ENCODE measurements at places on chromosomes 4 and X.

GRCh38 chrX:35016051-35016450 lies 73.5 kb downstream of the FAM47B start:
- DNase-seq: no peak

GRCh38 chr4:22486276-22486675 lies 29.6 kb downstream of the ADGRA3 start:
- no peak for DNase-seq

- DNase-seq: no peak
Measured at GRCh38 chr4:114857831-114858230, 255.6 kb downstream of the NDST4 start.

GRCh38 chr4:77905651-77906263 lies 43.1 kb downstream of the MRPL1 start:
- DNase-seq: no peak

GRCh38 chr4:164701665-164702064 lies 52.3 kb upstream of the SMIM31 start:
- no peak for DNase-seq

GRCh38 chr4:98515470-98515809 lies 143.0 kb downstream of the TSPAN5 start:
- no peak for DNase-seq

- no peak for DNase-seq
Measured at GRCh38 chr4:129900430-129900953, 804.5 kb downstream of the C4orf33 start.

DNA sequence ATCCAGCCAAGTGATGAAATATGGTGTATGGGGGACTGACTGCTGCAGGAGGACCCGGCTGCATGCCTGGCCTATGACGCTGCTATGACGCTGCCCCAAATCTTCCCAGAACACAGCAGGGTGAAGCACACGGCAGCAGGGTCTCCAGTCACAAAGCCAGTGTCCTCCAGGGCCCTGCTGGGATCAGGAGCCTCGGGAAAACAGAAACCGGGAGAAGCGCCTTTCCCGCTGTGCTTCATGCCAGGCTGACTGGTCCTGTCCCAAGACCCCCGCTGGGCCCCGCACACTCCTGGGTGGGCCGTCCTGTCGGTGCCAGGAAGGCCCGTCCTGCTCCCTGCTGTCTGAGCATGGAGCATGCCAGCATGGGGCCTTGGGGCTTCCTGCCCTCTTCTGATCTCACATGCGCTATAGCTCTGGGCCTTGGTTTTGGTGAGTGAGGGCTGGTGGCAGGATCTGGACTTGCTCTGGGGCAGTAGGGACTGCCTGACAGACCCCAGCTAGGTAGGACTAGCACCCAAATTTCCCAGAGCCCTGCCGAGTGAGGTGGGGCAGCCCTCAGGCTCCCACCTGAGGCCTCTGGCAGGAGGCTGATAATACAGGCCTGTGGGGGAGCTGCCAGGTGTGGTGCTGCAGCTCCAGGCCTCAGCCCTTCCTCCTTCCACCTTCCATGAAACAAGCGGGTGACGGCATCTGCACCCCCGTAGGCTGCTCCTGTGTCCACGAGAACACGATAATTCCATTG lies 64.0 kb downstream of the ACOX3 start:
- no peak for DNase-seq

GRCh38 chr4:83830138-83830888 lies 294.4 kb downstream of the GPAT3 start:
- DNase-seq: no peak

DNA sequence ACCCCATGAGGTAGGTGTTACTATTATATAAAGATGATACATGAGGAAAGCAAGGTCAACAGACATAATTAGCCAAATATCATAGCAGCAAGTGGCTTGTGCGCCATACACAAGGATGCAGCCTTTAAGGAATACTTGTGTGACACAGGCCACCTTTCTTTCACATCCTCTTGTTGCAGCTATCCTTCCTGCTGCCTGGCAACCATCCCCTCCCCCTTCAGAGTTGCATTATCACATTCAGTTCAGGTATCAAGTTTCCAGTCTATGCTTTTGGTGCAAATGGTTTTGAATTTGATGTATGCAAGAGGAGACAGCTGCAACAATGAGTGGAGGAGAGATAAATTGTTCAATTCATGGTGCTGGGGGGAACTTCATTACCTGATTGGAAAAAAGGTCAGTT lies 6.4 kb downstream of the ZCCHC18 start:
- DNase-seq: no peak

- peak; percentile 25 for DNase-seq
Measured at GRCh38 chr4:184792950-184793555, 32.7 kb downstream of the ACSL1 start.

DNA sequence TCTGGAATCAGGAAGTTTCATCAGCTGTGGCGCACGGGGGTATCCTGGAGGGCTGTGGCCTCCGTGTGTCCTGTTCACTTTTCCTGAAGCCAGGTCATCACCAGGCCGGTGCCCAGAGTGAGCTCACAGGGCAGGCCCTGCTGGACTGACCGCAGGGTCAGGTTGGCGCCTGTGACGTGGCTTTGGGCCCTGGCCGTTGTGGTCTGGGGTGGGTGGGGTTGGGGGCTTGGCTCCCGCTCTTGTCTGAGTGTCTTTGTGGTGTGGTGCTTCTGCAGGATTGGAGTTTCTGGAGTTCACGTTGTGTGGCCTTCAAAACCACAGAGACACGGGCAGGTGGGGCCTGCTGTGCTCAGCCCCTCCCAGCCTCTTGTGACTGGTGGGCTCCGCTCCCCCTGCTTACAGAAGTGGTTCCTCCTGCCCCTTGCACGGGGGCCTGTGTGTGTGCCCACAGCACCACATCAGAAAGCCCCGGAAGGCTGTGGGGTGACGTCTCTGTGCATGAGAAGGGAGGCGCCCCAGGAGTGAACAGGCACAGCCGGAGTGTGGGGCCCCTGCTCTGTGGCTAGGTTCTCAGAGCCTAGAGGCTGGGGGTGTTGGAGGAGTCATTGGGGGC lies 9.5 kb downstream of the RGS12 start:
- peak; percentile 43 for DNase-seq

- DNase-seq: no peak
Measured at GRCh38 chr4:67080046-67080557, 465.2 kb downstream of the CENPC start.

DNA sequence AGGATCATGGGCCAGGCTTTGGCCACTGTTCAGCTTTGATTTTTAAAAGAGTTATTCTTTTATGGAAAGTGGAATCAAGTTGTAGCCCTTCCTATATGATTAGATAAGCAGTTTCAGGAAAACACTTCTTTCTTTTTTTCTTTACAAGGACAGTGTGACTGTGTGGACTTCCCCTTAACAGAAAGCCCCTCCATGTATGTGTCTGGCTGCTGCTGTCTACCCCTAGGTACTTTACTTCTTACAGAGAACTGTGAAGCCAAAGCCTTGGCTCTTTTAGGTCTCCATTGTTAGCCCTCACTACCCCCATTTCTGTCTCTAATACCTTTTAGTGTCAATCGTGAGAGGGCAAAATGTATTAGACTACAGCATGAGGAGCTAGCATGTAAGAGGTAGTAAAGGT lies 19.1 kb downstream of the VSIG1 start:
- no peak for DNase-seq

GRCh38 chr4:166675411-166675810 lies 558.9 kb downstream of the SPOCK3 start:
- DNase-seq: no peak

DNA sequence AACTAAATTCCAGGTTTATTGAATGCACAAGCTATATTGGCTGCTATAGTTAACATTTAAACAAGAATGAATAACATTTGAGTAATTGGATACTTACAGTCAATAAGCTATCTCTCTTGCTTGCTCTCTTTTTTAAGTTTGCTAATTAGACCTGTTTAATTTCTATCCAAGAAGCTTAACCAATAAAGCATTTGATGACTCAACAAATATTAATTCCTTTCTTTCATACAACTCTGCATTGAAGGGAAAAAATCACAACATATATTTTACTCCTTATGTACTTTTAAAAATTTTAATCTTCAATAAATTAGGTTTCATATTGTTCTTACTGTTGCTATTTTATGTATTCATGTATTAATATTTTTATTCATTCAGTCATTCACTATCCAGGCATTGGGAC lies 1552.6 kb upstream of the ADGRL3 start:
- no peak for DNase-seq

DNA sequence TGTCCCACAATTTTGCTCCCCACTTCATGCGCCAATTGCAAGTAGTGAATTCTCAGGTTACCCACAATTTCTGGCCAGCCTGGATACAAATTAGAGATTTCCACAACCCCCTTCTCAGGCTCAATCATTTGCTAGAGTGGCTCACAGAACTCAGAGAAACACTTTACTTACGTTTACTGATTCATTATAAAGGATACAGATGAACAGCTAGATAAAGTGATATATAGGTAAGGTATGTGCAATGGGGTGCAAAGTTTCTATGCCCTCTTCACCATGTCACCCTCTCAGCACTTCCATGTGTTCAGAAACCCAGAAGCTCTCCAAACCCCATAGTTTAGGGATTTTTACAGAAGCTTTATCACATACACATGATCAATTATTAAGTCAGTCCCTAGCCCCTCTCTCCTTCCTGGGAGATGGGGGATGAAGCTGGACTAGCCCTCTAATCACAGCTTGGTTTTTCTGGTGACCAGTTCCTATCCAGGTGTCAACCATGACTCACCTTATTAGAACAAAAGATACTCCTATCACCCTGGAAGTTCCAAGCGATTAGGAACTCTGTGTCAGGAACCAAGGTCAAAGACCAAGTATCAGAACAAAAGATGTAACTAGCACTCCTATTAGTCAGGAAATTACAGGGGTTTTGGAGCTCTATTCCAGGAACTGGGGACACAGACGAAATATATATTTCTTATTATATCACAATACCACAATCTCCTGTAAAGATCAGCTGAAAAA lies 33.5 kb upstream of the PRRG1 start:
- DNase-seq: no peak

GRCh38 chr4:10607206-10607605 lies 77.4 kb downstream of the CLNK start:
- no peak for DNase-seq

DNA sequence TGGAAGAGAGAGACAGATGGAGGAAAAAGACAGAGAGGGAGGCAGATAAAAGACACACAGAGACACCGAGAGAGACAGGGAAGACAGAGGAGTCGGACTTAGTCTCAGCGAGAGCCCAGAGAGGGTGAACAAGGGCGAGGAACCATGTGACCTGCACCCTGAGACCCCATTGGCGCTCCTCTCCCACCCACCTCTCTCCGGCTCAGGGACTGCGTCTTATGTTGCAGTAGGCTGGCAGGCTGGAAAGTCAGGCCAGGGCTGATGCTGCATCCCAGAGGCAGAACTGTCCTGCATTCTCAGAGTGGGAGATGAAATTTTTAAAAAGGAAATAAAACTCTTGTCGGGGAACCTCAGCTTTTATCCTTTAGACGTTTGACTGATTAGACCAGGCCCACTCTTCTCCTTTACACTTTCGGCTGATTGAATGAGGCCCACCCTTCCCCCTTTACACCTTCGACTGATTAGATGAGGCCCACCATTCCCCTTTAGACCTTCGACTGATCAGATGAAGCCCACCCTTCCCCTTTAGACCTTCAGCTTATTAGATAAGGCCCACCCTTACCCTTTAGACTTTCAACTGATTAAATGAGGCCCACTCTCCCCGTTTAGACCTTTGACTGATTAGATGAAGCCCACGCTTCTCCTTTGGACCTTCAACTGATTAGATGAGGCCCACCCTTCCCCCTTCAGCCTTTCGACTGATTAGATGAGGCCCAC lies 29.5 kb upstream of the IL3RA start:
- DNase-seq: no peak

- no peak for DNase-seq
Measured at GRCh38 chr4:186341655-186342054, 75.7 kb downstream of the F11 start.

DNA sequence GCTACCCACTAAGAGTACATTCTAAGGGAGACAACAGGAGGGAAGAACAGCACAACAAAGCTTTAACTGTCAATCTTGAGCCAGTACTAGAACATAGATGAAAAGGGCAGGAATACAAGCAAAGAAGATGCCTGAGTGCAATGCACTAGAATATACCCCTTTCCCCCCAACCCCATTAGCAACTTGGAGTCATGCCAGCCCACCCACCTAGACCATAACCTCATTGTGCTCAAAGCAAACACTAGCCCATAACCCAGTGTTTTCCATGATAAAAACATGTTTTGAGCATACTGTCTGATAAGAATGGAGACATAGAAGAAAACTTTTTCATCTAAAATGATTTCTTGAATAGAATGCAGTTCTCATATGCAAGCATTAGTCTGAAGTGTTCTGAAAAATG lies 183.2 kb downstream of the RAP1GDS1 start:
- DNase-seq: no peak

DNA sequence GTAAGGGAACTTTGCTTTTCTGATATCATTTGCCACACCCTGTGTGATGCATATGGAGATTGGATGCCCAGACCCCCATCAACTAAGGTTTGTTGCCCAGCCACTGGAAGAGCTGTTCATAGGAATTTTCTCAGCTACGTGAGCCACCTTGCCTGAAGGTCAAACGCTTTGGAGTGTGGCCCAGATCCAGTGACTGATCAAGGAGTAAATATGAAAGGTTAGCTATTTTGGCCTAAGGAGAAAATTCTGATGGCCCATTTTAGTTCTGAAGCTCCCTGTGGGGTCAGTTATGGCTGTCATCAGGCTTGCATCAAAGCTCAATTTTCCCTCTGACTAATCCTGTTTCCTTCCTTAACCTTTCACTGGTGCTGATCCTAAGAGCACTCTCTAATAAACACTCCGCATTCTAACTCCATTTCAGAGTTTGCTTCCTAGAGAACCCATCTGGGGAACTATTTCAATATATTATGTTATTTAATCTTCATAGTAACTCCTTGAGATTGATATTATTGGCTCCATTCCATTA lies 407.7 kb downstream of the SPRY1 start:
- DNase-seq: no peak

- DNase-seq: no peak
Measured at GRCh38 chr4:122259849-122260248, 107.7 kb downstream of the BLTP1 start.

DNA sequence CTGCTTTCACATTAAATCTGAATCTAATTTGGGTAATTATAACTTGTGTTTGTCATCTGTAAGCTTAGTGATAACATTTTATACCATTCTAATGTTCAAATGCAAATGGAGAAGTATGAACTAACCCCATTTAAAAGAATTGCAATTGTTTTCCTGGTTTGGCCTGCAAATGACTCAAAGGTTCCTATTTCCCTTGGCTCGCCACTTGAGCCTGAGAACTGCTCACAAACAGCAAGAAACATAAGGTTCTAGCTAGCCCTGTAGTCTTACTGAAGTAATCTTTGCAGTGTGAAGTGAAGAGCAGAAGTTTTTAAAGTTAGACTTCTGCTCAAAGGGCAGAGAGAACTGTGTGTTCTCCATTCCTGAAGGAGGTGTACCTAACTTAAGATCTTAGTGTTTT lies 27.2 kb downstream of the UPRT start:
- no peak for DNase-seq

GRCh38 chr4:7237873-7238272 lies 45.5 kb downstream of the SORCS2 start:
- no peak for DNase-seq

- no peak for DNase-seq
Measured at GRCh38 chrX:50716706-50717105, 97.3 kb downstream of the SHROOM4 start.

All from activated CD4-positive, alpha-beta T cell treated with anti-CD3 and anti-CD28 coated beads for 24 hours (primary cell).